ENCODE measurements at places on chromosomes 5 and 9.

GRCh38 chr9:99488131-99489059, 266.3 kb downstream of the SEC61B start:
- no peak for DNase-seq

GRCh38 chr5:82295959-82296531, 17.9 kb upstream of the RPS23 start:
- DNase-seq, result no peak

GRCh38 chr5:39877479-39877878, 452.7 kb upstream of the DAB2 start:
- no peak for DNase-seq

DNA sequence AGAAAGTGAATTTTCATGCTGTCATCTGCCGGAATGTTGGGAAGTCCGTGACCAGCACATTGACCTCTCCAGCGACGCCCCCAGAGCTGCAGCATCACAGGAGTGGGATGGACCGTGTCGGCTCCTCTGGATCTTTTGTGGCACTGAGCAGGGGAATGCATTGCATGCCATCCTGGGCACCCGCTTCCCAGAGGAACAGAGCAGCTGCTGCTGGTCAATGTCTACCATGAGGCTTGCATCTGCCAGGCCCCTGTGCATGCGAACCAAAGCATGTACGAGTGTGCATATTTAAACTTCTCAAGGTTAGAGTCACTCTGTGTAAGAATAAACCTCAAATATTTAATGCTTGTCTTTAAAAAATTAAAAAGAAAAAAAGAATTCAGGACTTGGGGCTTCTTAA, 414.8 kb downstream of the GADD45G start:
- DNase-seq, result no peak

- DNase-seq, result no peak
Measured at GRCh38 chr5:125835293-125836172, 587.7 kb upstream of the GRAMD2B start.

GRCh38 chr9:82679472-82679871, 383.5 kb downstream of the RASEF start:
- DNase-seq, result no peak

GRCh38 chr9:35484406-35484805, 5.5 kb upstream of the RUSC2 start:
- no peak for DNase-seq

GRCh38 chr9:84711936-84712335, 42.4 kb downstream of the NTRK2 start:
- DNase-seq, result no peak

DNA sequence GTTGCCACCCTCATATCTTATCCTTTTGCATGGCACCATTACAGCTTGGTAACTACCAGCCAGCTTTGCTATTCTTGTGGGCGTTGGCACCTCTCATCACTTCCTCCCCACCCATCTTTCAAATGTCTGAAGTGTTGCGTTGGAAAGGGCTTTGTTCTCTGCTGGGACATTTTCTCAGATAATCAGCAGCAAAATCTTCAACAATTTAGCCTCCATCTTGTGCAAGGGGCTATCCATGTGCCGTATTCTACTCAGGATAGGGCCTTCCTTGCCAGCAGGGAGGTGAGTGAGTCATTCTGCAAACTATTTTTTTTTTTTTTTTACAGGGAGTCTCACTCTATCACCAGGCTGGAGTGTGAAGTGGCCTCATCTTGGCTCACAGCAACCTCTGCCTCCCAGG, 62.1 kb upstream of the NUDT12 start:
- no peak for DNase-seq

- DNase-seq, result no peak
Measured at GRCh38 chr5:158378931-158379330, 520.0 kb upstream of the CLINT1 start.

GRCh38 chr5:15510092-15510491, 10.1 kb downstream of the FBXL7 start:
- no peak for DNase-seq

DNA sequence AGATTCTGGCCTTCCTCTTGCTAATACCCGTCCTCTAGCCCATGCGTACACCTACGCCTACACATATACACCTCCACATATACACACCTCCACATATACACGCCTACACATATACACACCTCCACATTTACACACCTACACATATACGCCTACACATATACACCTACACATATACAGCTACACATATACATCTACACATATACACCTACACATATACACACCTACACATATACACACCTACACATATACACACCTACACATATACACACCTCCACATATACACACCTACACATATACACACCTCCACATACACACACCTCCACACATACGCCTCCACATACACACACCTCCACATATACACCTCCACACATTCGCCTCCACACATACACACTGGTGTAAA, 27.2 kb downstream of the AK3 start:
- DNase-seq, result no peak

DNA sequence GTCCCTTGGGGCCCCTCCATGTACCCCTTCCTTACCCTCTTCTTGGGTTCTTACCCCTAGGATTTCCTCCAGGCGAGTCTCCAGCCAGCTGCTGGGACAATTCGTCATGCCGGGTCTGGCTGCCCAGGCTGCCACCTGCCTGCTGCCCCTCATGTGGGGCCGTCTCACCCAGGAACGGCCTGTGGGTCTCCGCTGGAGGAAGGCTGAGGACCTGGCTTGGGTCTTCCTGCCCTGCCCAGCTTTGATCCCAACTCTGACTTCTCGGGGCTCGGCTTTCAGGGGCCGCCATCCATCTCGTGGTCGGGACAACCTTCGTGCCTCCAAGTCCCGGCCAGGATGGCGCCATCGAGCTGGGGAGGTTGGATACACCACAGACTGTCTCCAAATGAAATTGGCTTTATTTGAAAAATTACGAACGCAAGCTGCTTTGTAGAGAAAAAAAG, 38.1 kb downstream of the HMCN2 start:
- no peak for DNase-seq

DNA sequence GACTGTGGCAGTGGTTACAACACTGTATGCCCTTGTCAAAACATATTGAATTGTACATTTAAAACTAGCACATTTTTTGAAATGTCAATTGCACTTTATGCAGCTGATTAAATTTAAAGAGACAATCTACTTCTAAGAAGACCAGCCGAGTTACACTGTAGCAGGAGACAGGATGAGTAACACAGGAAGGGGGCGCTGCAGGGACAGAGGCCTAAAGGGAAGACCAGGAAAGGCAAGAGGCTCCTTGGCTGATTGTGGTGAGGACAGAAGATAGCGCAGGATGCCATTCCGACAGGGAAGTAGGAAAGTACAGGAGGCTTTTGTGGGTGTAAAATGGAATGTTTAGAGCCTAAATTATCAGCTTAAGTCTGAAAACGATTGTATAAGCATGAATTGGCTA, 28.2 kb upstream of the PPP2R2B start:
- no peak for DNase-seq

DNA sequence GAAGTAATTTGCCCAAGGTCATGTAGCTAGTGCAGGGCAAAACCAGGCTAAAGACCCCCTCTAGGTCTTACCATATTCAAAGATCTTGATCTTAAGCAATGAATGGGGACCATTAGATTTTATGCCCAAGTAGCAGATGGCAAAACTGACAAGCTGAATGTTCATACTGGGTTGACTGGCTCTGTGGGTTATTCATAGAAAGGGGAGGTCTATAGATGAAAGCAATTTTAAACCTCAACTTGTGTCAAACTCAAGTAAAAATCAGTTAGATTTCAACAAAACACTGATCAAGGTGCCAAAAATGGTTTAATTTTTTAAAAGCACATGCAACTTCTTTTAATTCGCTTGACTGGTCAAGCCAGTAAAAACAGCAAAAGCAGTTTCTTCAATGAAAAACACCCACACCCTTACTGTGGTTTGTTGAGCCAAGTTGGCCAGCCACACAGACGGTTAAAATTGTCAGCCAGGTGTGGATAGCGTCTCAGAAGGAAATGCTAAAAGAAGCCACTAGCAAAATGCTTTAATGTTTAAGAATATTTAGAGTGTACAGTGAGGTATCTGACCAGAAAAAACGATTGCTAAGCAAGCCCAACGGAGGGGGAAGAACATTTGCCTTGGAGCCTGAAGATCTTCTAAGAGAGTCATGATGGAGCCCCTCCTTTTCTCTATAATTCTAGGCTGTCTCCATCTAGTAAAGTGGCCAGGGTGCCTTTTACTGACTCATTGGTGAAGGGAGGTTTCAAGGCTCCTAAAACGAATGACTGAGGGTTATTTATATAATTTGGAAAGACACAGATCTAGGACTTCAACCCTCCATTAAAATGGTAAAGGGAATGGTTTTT, 539.6 kb upstream of the CLINT1 start:
- no peak for DNase-seq

DNA sequence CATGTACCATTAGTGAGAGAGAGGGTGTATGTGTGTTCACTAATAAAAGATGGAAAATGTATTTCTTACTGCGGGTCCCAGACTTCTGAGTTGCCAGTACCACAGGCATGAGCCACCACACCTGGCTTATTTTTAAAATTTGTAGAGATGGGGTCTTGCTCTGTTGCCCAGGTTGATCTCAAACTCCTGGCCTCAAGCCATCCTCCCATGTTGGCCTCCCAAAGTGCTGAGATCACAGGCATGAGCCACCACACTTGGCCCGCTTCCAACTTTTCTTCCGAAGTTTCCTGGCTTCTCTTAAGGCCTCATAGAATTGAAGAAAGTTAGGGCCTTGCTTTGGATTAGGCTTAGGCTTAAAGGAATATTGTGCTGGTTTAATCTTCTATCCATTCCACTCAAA, 40.4 kb upstream of the F2RL2 start:
- DNase-seq, result no peak

All from stimulated activated CD4-positive, alpha-beta T cell treated with anti-CD3 and anti-CD28 coated beads, Interleukin-15, amount 100 ng/mL, for 48 hours (primary cell).